ENCODE measurements at places on chromosomes 7 and 10. TPM values are rescaled to one million over a fixed set of nuclear protein-coding genes. Genes with fewer than 3 reads are reported as not detected.

The LBX1 gene
- total RNA-seq = 0.12 TPM

The LIPK gene
- total RNA-seq = not detected

The IGFBP3 gene
- total RNA-seq = 359 TPM

The ZNF12 gene
- 22.8 TPM for total RNA-seq

The SORBS1 gene
- total RNA-seq = 0.43 TPM

The AGAP5 gene
- 5.2 TPM for total RNA-seq

The RNLS gene
- not detected for total RNA-seq

The LRRD1 gene
- total RNA-seq = not detected

The REEP3 gene
- total RNA-seq = 33.0 TPM
